ENCODE measurements at places on chromosomes 5 and 9.
A peak's percentile ranks its signal among the peaks of the same experiment; 100 is the strongest.

GRCh38 chr5:118891252-118891651 lies 97.1 kb downstream of the DTWD2 start:
- no peak for DNase-seq

DNA sequence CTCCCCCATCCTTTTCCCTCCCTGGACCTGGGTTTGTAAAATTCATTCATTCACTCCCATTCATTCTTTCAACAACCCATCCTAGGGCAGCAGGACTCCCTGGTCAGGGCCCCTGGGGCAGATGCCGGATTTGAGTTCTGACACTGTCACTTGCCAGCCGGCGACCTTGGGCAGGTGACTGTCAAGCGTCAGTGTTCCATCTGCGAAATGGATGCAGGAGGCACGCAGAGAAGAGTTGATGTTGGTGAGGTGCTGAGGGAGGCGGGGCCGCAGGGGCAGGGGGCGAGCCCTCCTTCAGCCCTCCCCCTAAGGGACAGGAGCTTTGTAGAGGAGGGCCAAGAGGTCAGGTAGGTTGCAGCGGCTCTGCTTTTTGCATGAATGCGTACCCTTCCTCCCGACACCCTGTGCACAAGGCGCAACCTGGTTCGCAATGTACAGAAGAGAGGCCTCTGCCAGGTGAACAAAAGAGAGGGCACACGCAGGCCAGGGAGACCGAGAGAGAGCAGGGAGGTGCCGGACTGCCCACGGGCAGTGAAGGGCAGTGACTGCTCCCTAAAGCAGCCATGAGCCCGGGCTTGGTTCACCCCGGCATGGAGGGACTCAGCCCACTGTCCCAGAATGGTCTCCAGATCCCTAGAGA lies 128.1 kb downstream of the BARX1 start:
- no peak for DNase-seq

GRCh38 chr5:76273206-76273885 lies 129.7 kb upstream of the IQGAP2 start:
- no peak for DNase-seq

- peak; percentile 66 for DNase-seq
Measured at GRCh38 chr5:103139264-103139865, 19.3 kb downstream of the PPIP5K2 start.

DNA sequence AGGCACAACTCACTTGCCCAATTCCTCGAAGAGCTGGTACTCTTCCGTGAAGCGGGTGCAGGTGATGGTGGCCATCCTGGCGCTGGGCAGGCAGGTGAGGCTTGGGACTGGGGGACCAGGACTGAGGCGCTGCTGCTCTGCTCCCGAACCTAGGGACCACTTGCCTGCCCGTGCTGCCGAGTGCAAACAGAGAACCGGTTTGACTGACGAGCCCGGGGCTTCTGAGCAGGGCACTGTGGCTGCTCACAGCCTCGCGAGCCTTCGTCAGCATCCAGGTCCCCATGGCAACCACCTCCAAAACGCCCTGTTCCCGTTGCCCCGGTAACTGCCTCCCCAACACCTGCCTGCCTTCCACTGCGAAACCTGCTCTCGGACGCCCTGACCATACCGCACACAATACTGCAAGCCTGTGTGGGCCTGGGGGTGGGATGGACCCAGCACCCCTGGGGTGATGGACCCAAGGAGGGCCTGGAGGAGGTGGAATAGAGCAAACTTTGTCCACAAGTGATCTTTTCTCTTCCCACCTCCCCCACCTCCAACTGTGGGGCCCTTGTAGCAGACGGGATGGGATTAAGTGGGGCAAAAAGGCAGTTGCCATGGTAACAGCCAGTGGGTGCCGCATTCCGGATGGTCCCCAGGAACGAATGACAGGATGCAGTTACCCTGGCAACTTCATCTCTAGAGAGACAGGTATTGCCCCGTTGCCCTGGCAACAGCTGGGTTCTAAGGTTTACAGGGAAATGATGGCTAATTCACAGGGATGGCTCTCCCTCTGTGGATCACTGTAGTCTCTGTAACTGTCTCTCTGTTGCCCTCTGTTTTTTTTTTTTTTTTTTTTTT lies at the start of gene CAMK2A:
TSS of gene CAMK2A (minus strand) at position 223 of the 840 bp plus-strand sequence. CDS start at position 75, 148 bp downstream.
- DNase-seq = no peak

- DNase-seq = no peak
Measured at GRCh38 chr5:95223566-95224258, 61.2 kb downstream of the MCTP1 start.

DNA sequence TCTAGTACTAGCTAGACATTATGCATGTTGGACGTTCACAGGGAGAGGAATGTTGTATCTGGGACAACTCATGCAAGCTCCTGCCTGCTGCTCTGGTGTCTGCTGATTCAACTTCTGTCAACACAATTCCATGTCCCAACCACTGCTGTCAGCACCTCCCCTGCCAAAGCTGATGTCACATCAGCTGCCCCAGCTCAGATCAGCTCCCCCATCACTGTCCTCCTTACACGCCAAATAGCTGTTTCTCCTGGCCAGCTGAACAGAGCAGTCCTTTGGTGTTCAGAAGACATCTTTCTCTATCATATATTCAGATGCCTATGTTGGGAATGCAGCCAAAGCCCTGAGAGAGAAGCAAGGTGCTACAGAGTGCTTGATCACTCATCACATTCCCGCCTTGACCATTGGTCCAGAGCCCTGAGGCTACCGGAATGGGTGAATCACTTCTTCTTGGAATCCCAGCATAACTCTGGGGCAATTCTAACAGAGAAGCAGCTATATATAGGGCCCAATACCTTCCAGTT lies 223.3 kb downstream of the SEC61B start:
- no peak for DNase-seq

GRCh38 chr9:113541019-113541900 lies 77.7 kb downstream of the RGS3 start:
- no peak for DNase-seq

DNA sequence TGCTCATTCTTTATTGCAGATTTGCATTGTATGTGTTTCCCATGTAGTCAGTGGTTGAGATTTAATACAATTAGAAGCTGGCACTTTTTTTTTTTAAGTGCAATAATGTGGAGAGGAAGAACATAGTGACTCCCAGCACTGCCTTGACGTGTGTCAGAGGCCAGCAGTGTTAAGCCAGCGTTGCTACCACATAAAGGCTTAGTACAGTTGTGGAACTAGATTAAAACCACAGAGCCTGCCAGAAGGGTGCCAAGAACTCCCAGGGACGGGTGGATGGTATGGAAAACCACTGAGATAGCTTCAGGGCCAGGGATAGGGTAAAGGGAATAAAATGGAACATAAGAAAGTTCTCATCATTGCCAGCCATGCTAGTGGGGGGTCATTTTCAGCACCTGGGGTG lies 142.9 kb downstream of the TRIO start:
- DNase-seq = no peak

GRCh38 chr9:107735821-107736220 lies 246.3 kb upstream of the KLF4 start:
- no peak for DNase-seq

GRCh38 chr5:137260820-137261695 lies 238.1 kb downstream of the SPOCK1 start:
- DNase-seq = no peak

DNA sequence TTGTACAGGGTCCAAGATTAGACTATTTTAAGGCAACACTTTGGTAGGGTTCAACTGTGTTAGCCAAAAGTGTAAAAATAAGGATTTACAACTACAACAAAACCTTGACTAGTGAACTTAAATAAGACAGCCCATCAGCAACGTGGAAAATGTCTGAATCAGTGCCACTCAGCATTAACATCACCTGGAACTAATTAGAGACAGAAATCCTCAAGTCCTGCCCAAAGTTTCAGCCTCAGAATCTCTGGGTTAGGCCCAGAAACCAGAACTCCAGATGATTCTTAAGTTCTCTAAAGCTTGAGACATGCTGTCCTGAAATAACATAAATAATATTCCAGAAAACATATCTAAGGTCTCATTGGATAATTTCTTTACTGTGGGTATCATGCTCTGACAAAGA lies 118.6 kb downstream of the SEMA6A start:
- DNase-seq = no peak

- DNase-seq = peak; percentile 69
Measured at GRCh38 chr5:1523793-1524480, at the start of gene LPCAT1. Gene LPCAT1 (minus strand): TSS chr5:1523960. CDS start chr5:1523844, 116 bp downstream.

DNA sequence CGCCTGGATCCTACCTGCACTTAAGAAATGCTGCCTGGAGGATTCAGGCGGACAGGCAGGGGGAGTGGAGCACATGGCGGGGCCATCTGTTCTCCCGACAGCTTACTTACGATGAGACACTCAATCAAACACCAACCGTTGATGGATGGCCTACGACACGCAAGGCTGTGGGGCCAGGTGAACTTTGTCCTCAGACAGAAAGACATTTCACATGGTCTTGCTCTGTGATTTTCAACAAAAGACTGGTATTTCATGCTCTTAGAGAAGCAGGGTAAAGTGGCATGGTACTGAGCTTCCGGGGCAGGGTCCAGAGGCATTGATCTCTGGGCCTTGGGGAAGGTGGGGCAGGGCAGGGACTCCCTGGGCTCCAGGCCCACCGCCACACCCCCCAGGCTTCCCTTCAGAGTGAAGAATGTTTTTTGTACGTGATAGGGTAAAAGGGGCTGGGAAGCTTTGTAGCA lies 9.1 kb upstream of the OLFM1 start:
- DNase-seq = no peak

- no peak for DNase-seq
Measured at GRCh38 chr9:27491154-27491553, 32.9 kb upstream of the IFNK start.

DNA sequence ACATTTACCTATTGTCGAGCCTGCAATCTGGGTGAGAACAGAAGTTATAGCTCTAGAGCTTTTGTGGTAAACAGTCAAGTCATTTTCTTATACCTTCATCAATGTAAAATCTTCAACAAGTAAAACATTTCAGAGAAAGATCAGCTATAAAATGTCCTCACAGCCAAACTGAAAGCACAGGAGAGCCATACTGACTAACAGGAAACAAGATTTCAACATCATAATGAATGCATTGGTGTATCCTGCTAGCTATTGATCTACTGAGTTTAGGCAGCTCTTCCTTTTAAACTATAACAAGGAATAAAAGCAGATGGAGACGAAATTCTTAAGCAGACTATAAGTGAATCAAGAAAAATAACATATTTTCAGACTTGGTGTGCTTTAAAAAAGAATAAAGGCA lies 1522.9 kb upstream of the WWC1 start:
- DNase-seq = no peak

- peak; percentile 27 for DNase-seq
Measured at GRCh38 chr9:114777821-114778609, 27.8 kb downstream of the TNFSF15 start.

DNA sequence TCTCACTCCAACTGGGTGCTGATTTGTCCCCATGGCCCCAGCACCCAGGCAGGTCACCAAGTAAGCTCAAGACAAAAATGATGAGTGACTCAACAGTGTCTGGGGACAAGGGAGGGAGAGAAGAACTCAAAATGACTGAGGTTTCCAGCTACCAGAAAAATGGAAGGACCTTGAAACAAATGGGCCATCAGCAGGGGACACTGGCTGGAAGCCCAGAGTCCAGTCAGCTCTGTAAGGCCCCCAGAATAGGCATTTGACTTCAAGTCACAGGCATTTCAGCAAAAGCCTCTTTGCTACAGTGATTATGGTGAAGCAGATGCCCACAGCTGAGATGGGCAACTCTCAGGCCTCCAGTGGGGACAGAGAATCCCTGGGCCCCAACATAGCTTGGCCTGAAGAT lies 139.0 kb upstream of the GABRP start:
- DNase-seq = no peak

DNA sequence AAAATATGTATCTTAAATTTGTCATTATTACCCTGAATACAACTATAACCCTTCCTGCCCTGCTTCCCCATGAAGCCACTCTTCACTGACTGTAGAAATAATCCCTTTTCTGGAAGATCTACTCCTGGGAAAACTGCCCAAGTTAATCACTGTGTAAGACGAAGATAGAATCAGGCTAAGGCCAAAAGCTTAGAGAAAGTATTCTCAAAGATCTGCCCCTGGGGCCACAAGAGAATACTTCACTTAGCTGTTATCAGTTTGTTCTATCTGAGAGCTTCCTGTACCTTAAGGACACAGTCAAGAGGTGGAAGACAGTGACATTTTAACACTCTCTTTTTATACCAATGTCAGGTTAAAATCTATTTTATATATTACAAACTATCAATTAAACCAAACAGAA lies 33.8 kb downstream of the RNF145 start:
- no peak for DNase-seq

GRCh38 chr9:18274693-18275092 lies 199.3 kb upstream of the ADAMTSL1 start:
- no peak for DNase-seq

- DNase-seq = peak; percentile 70
Measured at GRCh38 chr9:114387680-114388356, at the start of gene AKNA. Gene AKNA (minus strand): TSS chr9:114387982. CDS start chr9:114381333, 6,649 bp downstream.

GRCh38 chr5:91929522-91929817 lies 546.4 kb upstream of the ARRDC3 start:
- no peak for DNase-seq

DNA sequence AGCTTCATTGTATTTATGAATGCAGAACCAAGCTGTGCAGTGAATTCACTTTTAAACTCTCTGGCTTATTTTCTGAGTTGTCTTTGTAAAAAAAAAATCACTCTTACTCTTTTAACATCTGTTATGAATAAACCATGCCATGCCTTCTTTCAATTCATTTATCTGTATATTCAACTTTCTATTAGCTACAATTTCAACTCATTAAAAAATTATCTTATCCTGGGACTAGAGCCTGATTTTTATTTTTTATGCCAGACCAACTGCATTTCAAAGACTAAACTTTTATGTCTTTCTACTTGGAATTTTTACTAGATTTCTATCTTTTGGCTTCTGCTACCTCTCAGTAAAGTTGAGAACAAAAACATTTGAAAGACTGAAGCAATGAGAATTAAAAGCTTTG lies 342.7 kb downstream of the DEPDC1B start:
- DNase-seq = no peak

DNA sequence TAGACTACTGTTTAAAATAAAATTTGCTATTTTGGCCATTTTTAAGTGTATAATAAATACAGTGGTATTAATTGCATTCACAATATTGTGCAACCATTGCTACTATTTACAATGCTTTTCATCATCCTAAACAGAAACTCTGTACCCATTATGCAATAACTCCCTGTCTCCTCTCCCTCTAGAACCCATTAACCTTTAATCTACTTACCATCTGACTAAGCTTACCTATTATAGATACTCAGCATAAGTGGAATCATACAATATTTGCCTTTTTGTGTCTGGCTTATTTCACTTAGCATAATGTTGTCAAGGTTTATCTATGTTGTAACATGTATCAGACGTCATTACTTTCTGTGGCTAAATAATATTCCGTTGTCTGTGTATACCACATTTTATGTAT lies 25.9 kb downstream of the CD14 start:
- no peak for DNase-seq

Data from activated naive CD4-positive, alpha-beta T cell (primary cell).